Activated CD8-positive, alpha-beta memory T cell treated with anti-CD3 and anti-CD28 coated beads for 24 hours (primary cell): ENCODE measurements at places on chromosomes 11 and 22.

GRCh38 chr11:35377262-35377661 is 42.1 kb downstream of the SLC1A2 start:
- DNase-seq, result no peak

DNA sequence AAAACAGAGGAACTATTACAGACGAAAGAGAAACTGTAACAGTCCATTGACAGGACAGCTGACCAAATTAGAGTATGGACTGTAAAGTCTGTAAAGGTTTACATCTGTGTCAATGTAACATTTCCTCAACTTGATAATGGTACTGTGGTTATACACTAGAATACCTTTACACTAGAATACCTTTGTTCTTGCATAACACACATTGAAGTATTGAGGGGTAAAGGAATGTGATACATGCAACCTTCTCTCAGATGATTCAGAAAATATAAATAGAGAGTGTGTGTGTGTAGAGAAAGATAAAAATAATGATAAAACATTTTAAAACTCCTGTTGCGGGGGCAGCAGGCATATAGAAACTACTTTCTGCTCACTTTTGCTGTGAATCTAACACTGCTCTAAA is 5.6 kb upstream of the EEF1G start:
- DNase-seq, result no peak

DNA sequence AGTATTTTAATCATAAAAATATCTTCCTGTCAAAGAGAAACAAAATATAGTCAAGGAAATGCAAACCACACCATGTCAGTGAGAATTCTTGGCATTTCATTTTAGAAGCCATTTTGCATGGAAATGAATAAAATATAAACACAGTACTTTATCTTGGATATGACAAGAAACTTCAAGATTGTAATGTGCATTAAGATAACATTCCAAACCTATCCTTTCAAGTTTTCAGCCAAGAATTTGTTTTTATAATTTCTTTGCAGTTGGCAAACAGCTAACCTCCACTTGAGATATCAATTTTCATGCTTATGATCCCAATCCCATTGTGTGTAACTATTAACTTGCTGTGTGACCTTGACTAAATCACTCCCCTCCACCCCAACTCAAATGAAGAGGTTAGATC is 59.3 kb upstream of the WT1 start:
- DNase-seq, result no peak

DNA sequence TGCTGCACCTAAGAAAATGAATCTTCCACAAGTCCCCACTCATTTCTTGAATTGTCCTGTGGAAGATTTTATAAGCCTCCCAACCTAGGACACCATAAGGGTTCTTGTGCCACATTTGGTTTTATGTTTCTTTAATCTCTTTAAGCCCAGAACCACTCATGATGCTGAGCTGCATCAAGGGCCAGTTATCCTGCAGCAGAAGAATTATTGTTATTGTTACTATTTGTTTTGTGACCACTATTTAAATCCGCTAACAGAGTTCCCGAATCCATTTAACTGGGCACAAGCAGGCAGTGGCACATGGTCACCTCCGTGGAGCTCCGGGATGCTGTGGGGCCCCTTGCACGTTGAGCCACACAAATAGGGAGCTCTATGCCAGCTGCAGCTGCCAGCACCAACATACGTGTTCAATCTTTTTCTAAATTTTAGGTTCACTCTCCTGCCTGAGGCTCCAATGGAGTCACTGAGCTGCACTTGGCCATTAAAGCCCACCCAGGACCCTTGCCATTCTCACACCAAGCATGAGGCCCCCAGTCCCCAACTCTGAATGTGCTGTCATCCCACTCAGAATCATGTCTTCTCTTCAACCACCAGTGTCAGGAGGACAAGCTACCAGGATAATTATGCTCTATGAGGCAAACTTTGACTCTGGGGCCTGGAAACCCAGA is 60.6 kb downstream of the DGCR2 start:
- DNase-seq, result peak; percentile 13

DNA sequence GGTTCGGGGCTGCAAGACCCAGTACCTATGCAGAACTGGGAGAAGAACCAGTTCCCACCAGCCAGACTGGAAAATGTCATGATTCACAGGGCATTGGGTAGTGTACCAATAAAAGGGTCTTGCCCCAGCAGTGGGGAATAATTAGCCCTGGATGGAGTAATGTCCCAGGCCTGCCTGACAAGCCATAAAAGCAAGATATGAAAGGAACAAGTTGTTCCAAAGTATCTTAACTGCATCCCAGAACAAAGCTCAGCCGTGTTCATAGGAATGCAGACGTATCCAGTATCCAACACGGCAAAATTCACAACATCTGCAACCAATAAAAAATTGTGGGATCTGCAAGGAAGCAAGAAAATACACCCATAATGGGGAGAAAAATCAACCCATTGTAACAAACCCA is 47.9 kb downstream of the ASCL2 start:
- DNase-seq, result no peak

- DNase-seq, result peak; percentile 38
Observed at GRCh38 chr22:49352361-49353169, 475.1 kb downstream of the BRD1 start.

DNA sequence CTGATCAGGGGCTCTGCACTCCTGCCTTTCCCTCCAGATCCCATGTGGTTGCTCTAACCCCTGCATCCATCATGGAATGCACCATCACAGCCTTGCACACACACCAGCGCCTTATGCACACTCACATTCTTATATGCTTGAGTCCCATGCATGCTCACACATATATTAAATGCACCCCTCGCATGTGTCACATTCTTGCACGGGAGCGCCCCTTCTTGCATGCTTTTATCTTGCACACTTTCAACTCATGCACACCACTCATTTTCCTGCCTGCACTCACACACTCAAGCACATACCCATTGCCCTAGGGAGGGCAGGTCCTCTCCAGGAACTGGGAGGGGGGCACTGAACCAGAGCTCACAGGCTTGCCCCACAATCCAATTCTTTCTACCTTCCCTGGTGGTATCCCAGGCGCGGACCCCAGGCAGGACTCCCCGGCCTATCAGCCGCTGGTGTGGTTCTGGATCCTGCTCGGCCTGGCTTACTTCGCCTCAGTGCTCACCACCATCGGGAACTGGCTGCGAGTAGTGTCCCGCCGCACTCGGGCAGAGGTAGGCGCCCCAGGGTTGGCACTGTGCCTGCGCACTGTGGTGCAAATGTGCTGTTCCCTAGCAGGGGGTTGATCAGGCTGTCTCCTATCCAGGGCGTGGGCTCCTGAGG is 2.3 kb upstream of the CATSPERZ start:
- no peak for DNase-seq

GRCh38 chr11:57310630-57311086 is 14.1 kb downstream of the TNKS1BP1 start:
- DNase-seq, result no peak

DNA sequence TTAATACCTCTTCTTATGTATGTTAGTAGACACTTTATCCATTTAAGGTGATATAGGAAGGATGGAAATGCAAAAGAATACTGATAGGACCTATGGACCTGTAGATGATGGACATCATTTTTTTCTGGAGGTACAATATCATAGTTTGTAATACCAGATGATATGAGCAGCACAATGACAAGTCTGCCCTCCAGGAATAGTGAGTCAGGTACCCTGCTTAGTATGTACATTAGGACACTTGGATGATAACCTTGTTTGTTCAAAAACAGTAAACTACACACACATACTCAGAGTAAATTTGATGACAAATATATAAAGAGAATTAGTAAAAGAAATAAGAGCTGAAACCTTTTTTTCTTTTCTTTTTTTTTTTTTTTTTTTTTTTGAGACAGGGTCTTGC is 58.7 kb upstream of the B3GNT6 start:
- DNase-seq, result no peak

- DNase-seq, result no peak
Observed at GRCh38 chr11:34346551-34346950, 11.3 kb downstream of the ABTB2 start.

DNA sequence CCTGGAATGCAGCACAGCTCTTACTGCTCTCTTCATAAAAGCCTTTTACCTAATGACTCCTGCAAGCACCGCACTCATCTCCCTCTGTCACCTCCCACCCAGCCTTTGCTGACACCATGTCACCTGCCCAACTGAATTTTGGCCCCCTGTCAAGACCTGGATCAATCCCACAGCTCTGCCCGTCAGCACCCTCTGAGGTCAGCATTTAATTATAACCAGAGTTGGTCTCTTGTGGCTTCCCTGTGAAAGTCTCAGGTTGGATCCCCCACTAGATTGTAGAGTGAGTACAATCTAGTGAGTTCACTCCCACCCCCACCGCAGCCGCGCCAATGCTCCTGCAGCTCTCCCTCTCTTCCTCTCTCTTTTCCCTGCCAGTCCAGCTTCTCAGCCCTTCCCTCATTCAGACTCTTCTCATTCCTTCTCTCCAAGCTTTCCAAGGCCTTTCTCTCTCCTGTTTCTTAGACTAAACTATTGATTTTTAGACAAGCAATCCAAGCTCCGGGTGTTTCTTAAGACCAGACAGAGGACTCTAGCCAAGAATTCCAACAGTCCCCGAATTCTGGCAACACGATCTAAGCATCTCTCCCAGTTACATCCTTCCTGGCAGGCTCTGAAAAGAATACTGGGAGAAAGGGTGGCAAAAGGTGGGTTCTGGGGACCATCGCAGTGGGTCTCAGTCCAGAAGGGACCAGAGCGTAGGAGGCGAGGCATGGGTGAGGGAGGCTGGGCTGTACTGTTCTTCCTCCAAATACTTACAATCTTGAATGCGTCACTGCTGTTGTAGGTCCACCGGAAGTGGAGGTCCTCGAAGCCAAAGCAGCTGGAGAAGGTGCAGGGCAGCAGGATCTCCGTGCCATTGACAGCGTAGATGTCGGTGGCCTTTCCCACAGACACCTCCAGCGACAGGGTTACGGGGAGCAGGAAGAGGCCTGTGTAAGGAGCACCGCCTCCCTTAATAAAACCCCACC is 8.0 kb downstream of the SCN4B start:
- no peak for DNase-seq

DNA sequence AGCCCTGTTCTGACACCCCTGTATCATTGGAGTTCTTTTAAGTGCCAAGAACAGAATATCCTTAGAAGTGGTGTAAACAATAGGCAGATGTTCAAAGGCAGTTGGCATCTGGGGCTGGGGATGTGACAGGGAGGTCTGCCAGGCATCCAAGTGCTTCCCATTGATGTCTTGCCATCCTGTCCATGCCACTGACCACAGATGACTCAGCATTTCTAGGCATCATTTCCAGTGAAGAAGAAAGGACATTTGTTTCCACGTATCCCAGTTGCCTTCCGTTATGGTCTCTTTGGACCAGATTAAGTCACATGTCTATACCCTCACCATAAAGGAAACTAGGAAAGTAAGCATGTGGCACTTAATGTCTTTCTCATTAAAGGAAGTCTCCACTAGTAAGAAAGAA is 76.7 kb upstream of the BARX2 start:
- no peak for DNase-seq

GRCh38 chr22:40335358-40335757 is 10.9 kb upstream of the ADSL start:
- no peak for DNase-seq

DNA sequence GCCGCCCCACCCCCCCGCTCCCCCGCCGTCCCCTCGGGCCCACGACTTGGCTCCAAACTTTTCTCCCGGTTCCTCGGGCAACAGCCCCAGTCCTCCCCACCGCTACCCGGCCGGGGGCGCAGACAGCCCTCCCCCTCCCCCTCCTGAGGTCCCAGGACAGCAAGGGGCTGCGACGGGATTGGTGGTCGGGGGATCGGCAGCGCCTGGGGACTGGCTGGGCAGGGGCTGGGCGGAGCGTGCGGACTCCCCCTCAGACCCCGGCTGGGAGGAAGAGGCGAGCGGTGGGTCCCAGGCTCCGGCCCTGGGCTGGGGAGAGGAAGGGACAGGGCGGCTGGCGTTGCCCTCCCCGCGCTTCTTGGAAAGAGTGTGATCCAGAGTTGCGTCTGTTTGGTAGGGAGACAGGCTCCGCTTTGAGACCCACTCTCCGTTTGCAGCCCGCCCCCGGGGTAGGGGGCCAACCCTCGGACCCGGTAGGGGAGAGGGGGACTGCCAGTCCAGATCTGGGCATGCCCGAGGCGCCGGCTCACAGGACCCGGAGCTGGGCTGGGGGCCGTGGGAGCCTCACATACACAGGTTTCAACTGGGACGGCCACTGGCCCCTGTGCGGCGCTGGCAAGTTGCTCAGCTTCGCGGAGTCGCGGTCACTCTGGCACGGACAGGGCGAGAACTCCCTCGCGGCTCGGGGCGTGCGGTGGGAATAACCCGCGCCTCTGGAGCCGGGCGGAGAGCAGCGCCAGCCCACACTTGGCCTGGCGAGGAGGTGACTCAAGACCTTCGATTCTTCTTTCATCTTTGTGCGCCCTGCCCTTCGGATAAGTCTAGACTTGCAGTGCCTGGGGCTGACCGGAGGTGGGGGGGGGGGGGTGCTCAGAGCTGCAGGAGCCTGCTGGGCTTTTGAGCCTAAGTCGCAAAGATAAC is 999 bp downstream of the TSKU start:
- DNase-seq, result no peak

DNA sequence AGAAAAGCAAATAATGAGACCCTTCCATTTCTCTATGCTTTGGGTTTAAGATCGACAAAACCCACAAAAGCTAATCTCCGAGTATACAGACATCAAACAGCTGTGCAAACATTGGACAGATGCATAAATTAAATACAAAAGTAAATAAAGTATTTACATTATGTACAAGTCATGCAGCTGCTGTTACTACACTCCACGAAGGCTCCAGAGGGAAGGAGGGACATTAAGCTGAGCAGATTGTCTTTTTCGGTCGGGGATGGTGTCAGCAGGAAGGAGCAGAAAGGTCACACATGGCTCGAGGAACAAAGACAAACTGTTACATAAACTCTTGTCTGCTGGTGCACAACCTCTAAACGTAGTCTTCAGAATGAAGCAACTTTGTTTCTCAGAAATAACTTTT is 88.8 kb upstream of the BARX2 start:
- no peak for DNase-seq
